NCI-H2029 treated with DMSO at 0.1 percent for 48 hours (cell line): ENCODE measurements at places on chromosomes 7 and 10.

GRCh38 chr10:5949009-5949759 is 28.2 kb downstream of the IL15RA start:
- DNase-seq: no peak

DNA sequence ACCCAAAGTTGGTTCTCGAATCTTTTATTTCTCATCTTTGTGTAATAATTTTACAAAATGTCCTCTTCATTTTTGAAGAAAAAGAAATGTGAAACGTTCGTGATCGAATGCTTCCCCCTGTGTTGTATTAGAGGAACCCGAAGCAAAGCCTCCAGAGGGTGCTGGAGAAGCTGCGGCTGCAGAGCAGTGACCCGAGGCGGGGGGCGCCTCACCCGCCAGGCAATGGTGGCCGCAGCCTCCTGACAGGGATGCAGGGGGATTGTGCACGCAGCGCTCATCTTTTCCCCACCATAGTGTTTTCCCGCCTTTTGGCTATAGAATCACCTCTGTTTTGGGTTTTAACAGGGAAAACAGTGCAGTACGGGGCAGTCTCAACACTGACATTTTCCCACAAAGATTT is 307.5 kb upstream of the ANKRD30A start:
- DNase-seq: no peak

DNA sequence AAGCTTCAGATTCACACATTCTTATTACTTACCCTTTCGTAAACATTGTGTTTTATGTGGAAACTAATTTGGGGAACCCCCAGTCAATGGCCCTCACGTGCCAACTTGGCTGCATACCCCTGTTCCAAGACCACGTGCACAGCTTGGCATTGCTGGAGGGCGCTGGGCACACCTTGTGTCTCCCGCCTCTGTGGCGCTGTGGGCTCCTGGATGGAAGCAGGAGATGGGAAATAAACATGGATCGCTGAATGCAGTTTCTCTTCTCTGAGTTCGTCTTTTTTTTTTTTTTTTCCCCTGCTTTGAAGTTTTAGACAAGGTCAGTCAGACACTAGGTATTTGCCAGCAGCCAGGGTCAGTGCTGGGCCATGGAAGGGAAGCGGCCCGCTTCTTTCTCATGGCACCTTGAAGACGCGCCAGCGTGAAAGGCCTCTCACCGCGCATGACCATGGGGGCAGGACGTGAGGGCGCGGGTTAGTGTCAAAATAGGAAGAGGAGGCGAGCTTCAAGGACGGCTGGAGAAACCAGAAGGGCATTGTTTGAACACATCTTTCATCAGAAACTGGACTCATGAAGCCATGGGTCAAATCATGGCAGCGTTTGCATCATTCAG is 27.3 kb downstream of the BNIP3 start:
- no peak for DNase-seq

GRCh38 chr10:104337985-104338735 is at the start of gene ITPRIP:
ITPRIP (minus strand) TSS chr10:104338465; CDS start chr10:104316051, 22,414 bp downstream.
- no peak for DNase-seq

DNA sequence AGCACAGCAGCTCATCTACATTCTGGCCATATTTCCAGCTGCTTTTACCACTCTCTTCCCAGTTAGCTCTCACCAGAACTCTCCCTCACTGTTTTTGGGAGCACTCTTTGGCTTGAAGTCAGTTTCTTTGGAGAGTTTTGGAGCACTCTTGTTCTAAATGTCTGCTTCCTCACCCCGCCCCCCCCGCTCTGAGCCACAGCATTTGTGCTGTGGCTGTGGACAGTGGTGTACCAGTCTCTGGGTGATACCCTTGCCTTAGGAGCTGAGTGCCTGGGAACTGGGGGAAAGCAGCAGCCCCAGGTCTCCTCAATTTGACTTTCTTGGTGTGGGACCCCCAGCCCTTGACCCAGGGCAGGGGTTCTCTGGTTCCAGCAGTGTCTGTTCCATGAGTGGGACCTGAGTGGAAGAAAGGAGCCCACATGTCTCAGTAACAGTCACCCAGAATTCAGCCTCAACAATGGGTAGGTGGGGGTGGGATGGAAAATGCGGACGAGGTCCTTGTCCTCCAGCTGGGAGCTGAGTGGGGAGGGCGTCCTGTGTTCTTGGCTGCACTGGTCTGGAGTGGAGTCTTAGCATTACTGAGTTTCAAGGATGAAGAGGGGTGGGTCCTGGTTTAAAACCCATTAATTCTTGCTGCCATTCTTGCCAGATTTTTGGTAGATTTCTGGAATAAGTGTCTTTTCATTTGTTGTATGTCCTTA is 18.0 kb downstream of the RBM33 start:
- no peak for DNase-seq
